M059J (cell line): ENCODE measurements at places on chromosomes 3 and 15. TPM values are rescaled to one million over a fixed set of nuclear protein-coding genes. Genes with fewer than 3 reads are reported as not detected.

Gene CCDC80
- 136 and 288 TPM in 2 replicates for total RNA-seq

Gene CPN2
- not detected in 2 replicates for total RNA-seq

Gene KBTBD8
- 1.0 and 2.9 TPM in 2 replicates for total RNA-seq

Gene SSUH2
- total RNA-seq, result 0.05 TPM in 1 of 2 replicates, not detected in the other

Gene FETUB
- not detected in 2 replicates for total RNA-seq

Gene MST1R
- 0.17 and 1.4 TPM in 2 replicates for total RNA-seq

Gene KLHL6
- total RNA-seq, result not detected in 2 replicates

Gene CLEC3B
- total RNA-seq, result 2.2 TPM in 1 of 2 replicates, not detected in the other

Gene OXTR
- total RNA-seq, result 47.6 and 68.4 TPM in 2 replicates

Gene CCDC174
- total RNA-seq, result 6.1 and 6.2 TPM in 2 replicates

GRCh38 chr3:170905862-170906261 lies 2.6 kb downstream of the EIF5A2 start:
- no peak for DNase-seq

GRCh38 chr15:40111888-40112287 lies 3.2 kb upstream of the BMF start:
- no peak for DNase-seq

DNA sequence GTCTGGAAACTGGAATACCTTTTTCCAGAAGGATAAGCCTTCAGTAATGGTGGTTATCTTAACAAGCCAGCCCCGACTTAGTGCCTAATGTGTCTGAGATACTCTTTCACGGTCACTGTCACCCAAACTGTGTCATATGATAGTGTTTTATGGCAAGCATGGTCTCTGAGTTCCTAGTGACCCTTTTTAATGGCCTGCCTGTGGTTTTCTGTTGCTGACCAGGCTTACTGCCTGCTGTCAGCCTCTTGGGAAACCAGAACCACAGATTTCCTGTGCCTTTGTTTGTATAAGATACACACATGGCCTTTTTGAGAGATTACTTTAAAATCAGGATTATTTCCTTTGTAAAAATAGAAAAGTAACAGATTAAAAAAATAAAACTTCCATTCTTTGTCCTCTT lies 22.4 kb downstream of the HPS3 start:
- peak; percentile 89 for DNase-seq

DNA sequence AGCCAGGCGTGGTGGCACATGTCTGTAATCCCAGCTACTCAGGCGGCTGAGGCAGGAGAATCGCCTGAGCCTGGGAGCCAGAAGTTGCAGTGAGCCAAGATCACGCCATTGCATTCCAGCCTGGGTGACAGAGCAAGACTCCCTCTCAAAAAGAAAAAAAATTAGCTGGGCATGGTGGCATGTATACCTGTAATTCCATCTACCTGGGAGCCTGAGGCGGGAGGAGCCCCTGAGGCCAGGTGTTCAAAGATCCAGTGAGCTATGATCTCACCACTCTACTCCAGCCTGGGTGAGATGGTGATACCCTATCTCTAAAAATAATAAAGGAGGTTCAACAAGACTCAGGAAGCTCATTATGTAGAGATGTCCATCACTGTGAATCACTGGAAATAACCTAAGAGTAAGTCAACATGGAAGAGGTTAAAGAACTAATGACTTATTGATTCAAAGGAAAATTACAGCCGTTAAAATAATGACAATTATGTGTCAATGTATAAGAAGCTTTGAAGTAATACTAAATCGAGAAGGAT lies 19.8 kb upstream of the RAB7A start:
- no peak for DNase-seq

DNA sequence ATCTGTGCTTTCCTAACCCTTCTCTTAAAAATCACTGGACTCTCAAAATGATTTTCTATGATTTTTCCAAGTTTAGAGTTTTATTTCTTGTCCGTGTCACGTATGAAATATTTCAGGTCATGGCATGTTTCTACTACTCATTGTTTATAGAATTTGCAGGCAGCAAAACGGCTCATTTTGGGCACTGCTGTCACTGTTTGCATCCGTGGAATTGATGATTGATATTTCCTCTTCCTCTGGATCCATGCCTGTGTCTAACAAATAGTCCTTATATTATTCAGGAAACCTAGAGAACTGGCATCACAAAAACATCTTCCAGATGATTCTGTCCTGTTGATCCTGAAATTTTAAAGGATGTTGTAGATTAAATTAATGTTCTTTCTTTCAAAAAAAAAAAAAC lies 47.6 kb downstream of the LARS2 start:
- DNase-seq, result no peak

DNA sequence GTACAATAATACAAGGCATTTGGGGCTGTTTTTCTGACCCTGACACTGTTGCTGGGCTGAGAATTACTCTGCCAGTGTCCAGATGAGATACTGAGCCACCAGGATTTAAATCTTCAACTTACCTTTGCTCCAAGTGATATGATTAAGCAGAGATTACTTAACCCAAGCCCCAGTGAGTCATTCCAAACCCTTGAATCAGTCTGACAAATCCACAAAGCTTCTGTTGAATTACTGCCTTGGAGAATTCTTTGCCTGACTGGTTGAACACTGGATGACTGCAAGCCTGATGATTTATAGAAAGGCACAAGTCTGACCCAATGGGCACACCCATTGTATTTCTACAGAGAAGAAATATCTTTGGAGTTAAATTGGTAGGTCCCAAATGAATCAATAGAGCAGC lies 88.2 kb upstream of the TSC22D2 start:
- peak; percentile 100 for DNase-seq

DNA sequence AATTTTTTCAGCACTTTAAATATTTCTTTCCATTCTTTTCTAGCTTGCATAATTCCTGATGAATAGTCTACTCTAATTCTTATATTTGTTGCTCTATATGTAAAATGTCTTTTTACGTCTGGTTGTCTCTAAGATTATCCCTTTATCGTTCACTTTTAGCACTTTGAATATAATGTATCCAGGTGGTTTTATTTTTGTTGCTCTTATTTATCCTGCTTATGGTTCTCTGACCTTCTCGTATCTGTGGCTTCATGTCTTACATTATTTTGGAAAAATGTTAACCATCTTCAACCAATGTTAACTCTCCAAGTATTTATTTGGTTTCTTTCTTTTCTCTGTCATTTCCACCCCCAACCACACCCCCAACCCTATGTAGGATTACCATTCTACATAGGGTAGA lies 30.0 kb upstream of the RFX7 start:
- no peak for DNase-seq

DNA sequence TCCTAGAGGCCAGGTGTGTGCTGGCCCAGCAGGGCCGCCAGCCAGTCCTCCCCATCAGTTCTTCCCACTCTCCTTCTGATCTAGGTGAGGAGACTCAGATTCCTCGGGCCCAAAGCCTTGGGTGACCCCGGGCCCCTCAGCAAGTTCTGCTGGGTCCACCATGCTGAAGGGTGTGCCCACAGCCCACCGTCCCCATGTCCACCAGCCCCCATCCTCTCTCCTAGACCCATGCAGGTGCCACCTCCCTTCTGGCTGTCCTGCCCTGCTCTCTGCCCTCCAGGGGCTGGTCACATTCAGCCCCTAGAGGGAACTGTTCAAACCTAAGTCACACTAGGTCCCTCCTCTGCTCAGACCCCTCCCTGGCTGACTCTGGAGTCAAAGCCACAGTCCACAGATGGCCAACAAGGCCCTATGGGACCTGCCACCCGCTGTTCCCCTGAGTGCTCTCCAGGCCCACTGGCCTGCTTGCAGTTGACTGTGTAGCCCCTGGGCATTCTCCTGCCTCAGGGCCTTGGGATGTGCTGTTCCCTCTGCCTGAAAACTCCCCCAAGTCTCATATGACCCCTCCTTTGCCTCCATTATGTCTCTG lies 878 bp upstream of the TLR9 start:
- DNase-seq, result no peak

GRCh38 chr3:71101014-71101413 lies 482.5 kb downstream of the FOXP1 start:
- peak; percentile 81 for DNase-seq

GRCh38 chr3:80017369-80017768 lies 249.6 kb upstream of the ROBO1 start:
- peak; percentile 0 for DNase-seq

DNA sequence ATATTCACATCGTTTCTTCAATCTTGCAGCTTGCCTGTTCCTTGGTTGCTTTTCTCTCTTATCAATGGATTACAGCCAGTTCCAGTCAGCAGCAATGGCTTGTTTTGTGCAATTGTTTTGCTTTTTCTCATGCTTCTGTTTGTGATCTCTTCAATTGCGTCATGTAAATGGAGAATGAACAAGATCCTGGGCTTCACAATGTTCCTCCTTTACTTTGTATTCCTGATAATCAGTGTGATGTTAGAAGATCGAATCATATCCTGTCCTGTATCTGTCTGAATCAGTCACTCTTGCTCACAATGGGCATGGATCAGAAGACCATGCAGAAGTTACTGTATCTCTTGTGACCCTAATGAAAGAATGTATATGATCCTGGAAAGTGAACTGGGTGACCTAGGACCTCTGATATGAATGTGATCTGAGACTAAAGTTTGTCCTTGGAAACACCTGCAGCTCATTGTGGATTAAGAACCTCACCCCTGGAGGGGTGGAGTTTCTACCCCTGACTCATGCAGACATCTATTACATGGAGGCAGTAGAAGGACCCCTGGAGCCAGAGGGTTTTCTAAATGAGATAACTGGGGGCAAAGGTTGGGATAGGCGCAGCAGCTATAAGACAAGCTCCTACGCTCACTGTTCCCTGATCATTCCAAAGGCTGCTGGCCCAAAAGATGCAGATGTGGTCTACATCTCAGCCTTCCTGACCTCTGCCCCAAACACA lies 32.2 kb downstream of the SLC24A1 start:
- peak; percentile 15 for DNase-seq

DNA sequence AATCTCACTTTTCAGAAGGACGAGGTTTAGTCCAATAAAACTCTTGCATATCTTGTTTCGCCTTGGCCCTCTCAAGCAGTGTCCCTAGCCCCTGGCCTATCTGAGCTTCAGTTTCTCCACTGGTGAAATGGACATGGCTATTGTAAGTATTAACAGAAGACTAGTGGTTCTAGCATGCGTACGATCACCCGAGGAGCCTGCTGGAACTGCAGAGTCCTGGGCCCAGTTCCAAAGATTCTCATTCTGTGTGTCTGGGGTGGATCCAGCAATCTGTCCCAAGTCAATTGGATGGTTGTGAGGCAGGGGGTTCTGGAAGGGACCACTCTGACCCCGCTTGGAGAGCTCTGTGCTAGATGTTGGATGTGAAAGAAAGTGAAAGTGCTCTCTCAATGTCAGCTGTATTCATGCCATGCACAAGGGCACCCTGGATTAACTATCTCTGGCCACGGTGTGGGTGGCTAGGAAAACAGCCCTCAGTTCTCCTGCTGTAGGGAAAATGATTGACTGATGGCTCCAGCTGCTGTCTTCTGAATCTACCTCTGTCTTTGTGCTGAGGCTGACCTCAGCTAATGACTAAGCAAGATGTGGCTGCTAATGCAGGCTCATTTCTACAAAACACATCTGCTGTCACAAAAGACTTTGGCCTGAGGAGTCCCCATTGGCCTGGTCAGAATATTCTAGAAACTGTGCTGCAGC lies 1.9 kb upstream of the PLA1A start:
- peak; percentile 29 for DNase-seq

DNA sequence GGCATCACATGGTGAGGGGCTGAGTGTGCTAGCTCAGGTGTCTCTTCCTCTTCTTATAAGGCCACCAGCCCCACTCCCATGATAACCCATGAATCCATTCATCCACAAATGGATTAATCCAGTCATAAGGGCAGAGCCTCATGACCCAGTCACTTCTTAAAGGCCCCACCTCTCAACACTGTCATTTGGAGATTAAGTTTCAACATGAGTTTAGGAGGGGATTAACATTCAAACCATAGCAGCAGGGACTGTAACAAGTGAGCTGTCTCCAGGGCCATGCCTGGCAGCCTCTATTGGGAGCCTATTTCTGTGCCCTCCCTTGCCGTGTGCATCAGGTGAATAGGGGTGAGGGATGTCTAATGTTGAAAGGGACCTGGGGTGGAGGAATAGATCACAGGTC lies 77.5 kb downstream of the CHRD start:
- DNase-seq, result no peak

DNA sequence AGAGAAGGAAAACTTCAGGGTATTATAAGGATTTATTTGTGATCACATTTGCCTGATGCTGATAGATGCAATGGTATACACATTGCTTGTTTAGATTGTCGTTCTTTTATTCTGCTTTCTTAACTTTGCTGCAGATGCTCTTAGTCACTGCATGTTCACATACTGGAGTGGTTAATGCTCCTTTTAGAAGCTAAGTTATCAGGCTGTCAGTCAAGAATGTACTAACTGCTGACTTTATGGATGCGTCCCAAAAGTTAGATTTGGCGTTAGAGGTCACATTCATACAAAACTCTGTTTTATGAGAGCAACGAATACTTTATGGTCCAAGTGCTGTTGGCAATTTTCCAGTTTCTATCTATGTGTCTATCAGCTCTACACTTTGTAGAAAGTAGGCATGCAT lies 160.7 kb downstream of the BBX start:
- DNase-seq, result peak; percentile 20

- DNase-seq, result no peak
Observed at GRCh38 chr3:17546500-17547255, 195.8 kb downstream of the TBC1D5 start.

DNA sequence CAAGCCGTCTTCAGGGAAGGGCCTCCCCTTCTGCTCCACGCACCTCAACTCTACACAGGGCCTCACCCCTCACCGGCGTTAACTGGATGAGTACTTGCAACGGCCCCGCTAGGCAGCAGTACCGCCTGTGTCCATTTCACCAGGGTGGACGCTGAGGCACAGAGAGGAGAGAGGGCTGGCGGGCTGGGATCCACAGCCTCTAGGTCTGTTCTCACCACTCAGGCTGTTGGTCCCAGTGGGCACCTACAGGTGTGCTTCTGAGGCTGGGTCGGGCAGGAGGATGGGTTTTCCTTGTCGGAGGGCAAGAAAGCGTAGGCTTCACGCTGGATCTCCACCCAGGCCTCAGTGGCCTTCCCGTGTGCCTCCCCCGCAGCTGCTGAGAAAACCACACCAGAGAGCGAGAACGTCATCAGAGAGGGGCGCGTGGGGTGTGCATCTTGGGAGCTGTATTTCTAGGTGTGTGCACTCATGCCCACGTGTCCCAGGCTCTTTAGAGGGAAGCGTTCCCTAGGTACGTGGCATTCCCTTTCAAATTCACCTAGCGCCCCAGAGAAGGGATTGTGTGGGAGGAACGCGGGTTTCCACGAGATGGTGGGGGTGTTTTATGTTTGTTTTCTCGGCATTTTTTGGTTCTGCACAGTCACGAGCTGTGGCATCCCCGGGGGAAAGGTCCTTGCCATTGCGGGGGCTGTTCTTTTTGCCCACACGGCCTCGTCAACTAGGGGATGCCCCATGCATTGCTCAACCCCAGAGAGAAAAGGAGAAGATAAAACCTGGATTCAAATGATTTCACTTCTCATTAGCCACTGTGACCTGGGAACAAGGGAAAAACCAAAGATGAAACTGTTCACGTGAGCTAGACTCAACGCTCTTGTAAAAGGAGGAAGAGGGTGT lies 67.7 kb downstream of the MGLL start:
- no peak for DNase-seq

- peak; percentile 48 for DNase-seq
Observed at GRCh38 chr3:119469418-119470189, 841 bp downstream of the POGLUT1 start.
